ENCODE measurements at places on chromosomes 4 and X. TPM values are rescaled to one million over a fixed set of nuclear protein-coding genes. Genes with fewer than 3 reads are reported as not detected.

Gene NAP1L5
- total RNA-seq = 4.6 TPM

Gene NEXMIF
- total RNA-seq = not detected

Gene NEK1
- total RNA-seq = 9.8 TPM

Gene SPP1
- not detected for total RNA-seq

Gene FANCB
- total RNA-seq = 10.0 TPM

Data from natural killer cell treated with Interleukin-12 subunit alpha and Interleukin-12 subunit beta and Interleukin-15 and Interleukin-18, amount 100 ng/mL, for 72 hours (primary cell).